Activated CD4-positive, alpha-beta T cell treated with anti-CD3 and anti-CD28 coated beads, Interleukin-2, amount 50 U/mL, for 24 hours (primary cell): ENCODE measurements at places on chromosomes 13 and 19.
A peak's percentile ranks its signal among the peaks of the same experiment; 100 is the strongest.

DNA sequence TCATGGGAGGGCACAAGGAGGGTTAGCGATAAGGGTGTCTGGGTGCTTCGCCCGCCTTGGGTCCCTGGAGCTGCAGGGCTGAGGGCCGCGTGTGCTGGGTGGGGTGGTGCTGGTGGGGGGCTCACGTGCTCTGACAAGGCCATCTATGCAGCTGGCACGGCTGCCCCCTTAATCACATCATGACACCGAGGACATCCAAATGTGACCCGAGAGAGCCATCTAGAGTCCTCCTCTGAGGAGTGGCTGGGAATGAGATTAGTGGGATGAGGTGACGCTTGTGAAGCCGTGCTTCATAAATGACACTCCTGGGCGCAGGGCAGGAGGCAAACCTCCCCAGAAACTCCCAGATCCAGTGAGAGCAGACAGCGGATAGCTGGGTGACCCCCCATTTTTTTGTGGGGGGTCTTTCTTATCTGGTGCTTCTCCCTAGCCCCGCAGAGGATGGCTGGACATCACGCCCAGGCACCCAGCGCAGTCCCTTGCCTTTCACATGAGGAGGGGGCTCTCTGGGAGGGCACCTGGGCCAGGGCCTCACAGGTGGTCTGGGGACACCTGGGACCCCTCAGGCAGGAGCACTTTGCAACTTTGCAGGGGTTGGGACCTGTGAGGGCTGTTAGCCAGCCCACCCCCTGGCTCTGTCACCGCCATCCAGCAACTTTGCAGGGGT lies 6.6 kb downstream of the FZR1 start:
- no peak for DNase-seq

GRCh38 chr13:78958006-78958405 lies 299.1 kb upstream of the OBI1 start:
- no peak for DNase-seq

DNA sequence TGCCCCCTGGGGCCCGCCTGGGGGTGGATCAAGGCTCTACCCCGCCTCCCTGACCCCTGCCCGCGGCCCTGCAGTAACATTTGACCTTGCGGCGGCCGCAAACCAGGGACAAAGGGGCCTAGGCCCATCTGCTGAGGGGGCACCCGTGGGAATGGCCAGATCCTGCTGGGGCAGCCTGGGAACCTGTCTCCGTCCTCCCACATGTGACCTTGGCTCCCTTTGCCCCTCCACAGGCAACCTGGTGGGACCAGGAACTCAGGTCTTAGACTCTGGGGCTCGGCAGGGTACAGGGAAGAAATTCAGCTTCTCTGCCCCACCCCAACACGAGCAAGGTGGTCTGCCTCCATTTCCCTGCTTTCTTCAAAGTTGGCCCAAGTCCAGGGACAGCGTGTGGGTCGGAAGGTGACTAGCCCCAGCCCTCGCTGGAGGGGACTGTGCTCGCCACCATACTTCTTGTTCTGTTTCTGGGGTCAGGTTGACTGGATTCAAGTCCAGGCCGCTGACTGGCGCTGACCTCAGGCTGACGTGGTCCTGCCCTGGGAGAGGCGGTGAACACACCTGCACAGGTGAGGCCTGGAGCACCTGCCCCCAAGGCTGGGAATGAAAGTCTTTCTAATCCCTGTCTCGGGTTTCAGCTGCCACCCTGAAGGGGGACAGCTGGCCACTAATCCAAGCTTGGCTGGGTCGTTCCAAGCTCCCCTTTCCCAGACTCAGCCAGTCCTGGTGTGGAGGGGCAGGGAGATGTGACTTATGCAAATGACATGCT lies 2.5 kb upstream of the NR2F6 start:
- no peak for DNase-seq

DNA sequence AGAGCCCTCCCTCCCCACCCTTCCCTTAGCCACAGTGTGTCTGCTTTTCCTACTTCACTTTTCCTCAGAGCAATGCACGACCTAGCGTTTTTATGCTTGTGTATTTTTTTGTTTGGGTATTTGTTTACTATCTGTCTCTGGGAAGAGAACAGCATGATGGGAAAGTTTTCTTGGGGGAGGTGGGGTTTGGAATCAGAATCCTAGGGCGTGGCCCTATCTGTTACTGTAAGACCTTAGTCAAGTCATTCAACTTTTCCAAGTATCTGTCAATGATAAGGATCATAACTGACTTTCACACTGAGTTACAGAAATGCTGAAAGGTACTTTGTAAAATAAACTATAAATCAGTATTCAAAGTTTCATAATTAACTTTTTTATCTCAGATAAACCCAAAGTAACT lies 146.3 kb upstream of the WASF3 start:
- no peak for DNase-seq

- DNase-seq = peak; percentile 57
Observed at GRCh38 chr13:26482451-26483197, 74.9 kb upstream of the WASF3 start.

GRCh38 chr19:32673573-32673972 lies 1.4 kb downstream of the ANKRD27 start:
- DNase-seq = no peak
